ENCODE measurements at places on chromosomes 5 and 9.

GRCh38 chr5:108905805-108906204, 158.1 kb downstream of the FER start:
- no peak for DNase-seq

- DNase-seq = no peak
These were observed 67.1 kb downstream of the ALDH7A1 start for GRCh38 chr5:126527892-126528291.

- peak; percentile 11 for DNase-seq
These were observed 160.7 kb upstream of the DAPK1 start for GRCh38 chr9:87336914-87337333.

- no peak for DNase-seq
These were observed 19.5 kb upstream of the KIF27 start for GRCh38 chr9:83940590-83941303.

GRCh38 chr5:169339869-169340268, 38.9 kb upstream of the SLIT3 start:
- no peak for DNase-seq

DNA sequence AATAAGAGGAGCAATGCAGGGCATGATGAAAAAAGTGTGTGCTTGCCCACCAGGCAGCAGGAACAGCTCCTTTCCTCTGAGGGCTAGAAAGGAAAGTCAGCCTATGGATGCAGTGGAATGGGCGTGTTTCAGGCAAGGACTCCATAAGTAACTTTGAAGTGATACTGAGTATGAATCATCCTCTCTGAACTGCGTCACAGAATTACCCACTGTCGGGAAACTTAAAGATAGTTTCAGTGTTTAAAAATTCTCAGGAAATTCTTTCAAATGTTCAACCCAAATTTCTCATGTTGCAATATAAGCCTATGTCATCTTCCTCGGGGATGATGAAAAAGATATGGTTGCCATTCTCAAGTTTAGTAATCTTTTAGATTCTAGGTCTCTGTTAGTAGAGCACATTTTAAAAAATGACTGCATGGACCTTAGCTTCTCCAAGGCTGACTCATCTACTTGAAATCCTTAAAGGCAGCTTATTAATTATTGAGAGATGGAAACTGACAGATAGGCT, 27.7 kb downstream of the PTCD2 start:
- DNase-seq = no peak

- no peak for DNase-seq
These were observed 258.6 kb downstream of the ASTN2 start for GRCh38 chr9:117156144-117156688.

DNA sequence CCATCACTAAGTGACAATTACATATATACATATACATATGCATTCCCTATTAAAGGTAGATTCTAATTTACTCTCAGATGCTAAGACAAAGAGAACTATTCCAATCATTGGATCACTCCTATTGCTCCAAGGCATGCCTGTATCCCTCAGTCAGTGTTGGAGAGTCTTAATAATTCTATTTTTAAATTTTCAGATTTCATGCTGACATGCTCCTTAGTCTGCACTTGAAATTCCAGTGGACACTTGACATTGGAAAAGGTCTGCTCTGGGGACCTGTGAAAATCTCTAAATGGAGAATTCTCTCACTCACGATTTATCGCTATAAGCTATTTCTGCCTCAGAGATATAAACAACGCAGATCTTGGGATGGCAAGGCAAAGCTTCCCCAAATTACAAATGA, 3.9 kb upstream of the FUBP3 start:
- DNase-seq = no peak

GRCh38 chr5:159908591-159908940, 7.7 kb upstream of the ADRA1B start:
- no peak for DNase-seq

GRCh38 chr5:173228639-173229381, 6.2 kb downstream of the NKX2-5 start:
- no peak for DNase-seq

GRCh38 chr5:151041577-151042268, 21.3 kb downstream of the GPX3 start:
- DNase-seq = no peak

- DNase-seq = no peak
These were observed 264.6 kb downstream of the NDUFS4 start for GRCh38 chr5:53825016-53825415.

- DNase-seq = no peak
These were observed at the start of gene AGXT2 for GRCh38 chr5:35047785-35048404. AGXT2 (minus strand) TSS chr5:35047949; CDS start chr5:35047892, 57 bp downstream.

DNA sequence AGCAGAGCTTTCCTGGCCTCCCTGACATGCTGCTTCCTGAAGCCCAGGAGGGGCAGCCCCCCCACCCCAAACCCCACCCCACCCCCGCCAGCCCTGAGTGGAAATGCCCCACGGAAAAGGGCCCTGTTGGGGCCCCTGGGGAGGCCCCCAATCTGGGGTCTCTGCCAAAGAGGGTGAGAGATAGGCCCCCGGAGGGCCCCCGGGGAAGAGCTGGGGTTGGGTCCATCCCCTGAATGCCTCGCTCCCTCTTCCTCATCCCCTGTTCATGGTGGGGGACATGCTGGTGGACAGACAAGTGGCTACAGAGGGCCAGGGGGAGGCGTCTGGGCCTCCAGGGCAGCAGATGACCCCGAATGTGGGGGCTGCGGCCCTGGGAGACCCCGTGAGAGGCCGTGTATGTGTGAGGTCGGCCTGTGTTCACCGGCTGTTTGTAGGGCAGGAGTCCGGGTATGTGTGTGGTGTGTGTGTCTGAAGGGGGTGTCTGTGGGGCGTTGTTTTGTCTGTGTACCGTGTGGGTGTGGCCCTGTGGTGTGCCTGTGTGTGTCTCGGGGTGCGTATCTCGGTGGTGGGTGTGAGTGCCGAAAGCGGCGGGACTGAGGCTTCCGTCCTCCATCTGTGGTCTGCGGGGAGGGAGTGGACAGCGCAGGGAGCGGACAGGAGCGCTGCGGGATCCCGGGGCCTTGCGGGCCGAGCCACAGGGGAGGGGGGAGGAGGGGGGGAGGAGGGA, 11.3 kb downstream of the C9orf50 start:
- peak; percentile 60 for DNase-seq

DNA sequence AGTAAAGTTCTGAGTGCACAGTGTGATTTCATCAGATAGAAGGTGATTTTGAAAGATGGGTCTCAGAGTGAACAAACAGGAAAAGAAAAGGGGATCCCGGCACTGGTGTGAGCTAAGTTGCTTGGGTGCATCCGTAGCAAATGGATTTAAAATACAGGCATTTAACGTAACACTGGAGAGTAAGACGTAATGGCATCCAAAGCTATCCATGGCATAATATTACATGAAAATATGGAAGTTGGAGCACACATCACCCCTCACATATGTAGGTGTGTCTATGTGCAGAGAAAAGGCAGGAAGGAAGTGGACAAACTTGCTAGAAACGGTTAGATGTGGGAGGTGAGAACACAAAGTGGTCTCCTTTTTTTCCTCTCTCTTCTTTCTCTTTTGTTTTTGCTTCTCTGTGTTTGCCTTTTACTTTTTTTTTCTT, 38.2 kb upstream of the SEMA4D start:
- no peak for DNase-seq

- DNase-seq = no peak
These were observed 21.1 kb downstream of the FAT2 start for GRCh38 chr5:151570058-151570457.

- no peak for DNase-seq
These were observed 383.5 kb downstream of the ARHGEF28 start for GRCh38 chr5:74009502-74009901.

DNA sequence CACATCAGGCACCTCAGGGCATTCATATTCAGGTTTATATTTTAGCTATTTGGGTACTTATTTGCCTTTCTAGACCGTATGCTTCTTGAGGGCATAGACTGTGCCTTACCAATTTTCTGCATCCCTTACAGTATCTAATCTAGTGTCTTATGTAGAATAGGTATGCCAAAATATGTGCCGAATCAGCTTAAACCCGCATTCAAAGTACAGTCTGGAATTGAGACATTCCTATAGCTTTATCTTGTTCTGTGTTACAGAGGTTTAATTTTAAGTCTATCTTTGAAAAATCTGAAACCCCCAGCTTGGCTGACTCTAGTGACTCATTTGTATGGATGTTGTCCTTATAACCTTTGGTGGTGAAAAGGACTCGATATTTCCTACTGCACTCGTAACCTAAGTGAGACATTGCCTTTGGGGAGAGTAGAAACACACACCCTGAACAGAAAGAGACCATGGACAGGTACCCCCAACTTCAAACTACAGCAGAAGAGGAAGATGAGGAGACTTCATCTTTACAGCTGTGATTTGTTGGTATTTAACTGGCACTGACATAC, 27.0 kb upstream of the TMOD1 start:
- no peak for DNase-seq

GRCh38 chr5:96614110-96614691, 48.0 kb upstream of the CAST start:
- DNase-seq = peak; percentile 62

DNA sequence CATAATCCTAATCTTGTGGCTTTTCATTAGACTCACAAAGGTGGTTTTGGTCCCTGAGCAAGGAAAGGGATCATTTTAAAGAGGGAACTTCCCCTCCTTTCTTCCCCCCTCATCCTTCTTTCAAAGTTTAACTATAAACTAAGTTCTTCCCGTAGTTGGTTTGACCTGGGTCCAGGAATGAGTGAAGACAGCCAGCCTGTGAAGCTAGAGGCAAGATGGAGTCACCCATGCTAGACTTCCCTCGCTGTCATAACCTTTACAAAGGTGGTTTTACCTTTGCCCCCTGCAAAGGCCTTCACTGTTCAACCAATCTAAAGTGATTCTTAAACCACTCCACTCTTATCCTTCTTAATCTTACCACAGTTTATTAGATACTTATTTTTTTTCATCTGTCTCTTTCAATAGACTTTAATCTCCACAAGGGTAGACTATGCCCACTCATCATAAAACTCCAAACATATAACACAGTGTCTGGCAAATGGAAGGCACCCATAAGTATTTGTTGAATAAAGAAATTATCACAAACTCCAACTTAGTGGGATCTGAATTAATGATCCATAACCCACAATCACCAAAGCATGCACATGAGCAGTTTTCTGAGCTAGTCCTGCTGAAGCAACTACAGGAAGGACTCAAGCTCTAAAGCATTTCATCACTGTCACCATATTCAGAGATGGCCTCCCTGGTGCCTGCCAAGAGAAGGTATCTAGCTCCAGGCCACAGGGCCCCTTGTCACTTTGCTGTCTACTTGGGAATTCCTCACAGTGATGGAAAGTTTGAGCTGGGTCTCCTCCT, 369.0 kb downstream of the SPOCK1 start:
- DNase-seq = no peak

- no peak for DNase-seq
These were observed 34.1 kb downstream of the COL15A1 start for GRCh38 chr9:98977813-98978212.

- no peak for DNase-seq
These were observed 4.7 kb upstream of the RECK start for GRCh38 chr9:36031774-36032555.

DNA sequence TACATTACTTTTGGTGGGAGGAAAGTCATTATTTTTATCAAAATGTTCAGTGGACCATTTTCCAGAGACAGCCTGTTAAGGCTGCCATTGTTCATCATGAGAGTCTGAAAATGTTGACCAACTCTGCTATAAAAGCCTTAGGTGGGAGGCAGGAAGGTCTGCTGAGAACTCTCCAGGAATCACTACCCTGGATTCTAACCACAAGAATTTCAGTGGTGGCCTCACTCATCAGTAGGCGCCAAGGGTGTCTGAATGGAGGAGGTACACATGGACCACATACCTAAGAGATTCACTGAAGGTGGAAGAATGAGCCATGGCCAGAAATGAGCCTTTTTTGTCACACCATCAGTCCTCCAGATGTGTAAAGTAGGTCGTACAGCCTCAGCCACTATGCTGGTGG, 21.0 kb upstream of the TLX3 start:
- DNase-seq = no peak

GRCh38 chr5:15249152-15249551, 250.8 kb upstream of the FBXL7 start:
- no peak for DNase-seq

DNA sequence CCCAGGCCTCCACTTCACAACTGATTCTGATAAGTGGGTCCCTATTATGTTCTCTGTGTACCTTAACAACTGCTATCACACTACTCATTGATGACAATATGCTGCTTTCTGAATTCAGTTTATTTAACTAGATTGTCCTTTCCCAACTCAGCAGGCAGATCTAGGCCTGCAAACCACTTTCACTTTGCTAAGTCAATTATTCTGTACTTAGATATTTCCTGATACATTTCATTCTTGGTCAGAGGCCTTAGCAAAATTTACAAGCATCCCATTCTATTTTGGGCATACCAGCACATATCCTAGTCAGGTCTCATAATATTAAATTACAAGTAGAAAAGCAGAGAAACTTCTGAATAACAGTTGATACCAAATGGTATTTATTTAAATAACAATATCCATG, 235.7 kb upstream of the HAPLN1 start:
- no peak for DNase-seq

- DNase-seq = no peak
These were observed 39.9 kb downstream of the DOCK8 start for GRCh38 chr9:254516-254915.

DNA sequence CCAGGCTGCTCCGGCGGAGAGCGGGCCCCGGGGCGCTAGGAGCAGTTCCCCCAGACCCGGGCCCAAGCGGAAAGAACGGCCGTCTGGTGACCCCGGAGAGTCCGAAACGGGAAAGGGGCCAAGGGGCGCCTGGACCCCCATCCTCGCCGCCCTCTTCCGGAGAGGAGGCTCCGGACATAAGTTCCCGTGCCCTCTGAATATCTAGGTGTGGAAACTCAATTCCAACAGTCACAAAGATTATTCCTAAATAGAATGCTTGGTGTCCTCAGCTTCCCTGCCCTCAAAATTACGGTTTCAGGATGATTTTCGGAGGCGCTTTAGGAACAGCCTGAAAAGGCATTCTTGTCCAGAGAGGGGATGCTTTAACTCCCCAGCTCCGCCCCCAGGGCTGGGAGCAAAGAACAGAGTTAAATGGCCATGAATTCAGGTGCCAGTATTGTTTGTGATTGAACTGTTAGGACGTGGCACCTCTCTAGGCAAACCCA, 681 bp upstream of the LHFPL2 start:
- DNase-seq = no peak

GRCh38 chr5:61701877-61702602, 370.0 kb downstream of the ZSWIM6 start:
- no peak for DNase-seq

DNA sequence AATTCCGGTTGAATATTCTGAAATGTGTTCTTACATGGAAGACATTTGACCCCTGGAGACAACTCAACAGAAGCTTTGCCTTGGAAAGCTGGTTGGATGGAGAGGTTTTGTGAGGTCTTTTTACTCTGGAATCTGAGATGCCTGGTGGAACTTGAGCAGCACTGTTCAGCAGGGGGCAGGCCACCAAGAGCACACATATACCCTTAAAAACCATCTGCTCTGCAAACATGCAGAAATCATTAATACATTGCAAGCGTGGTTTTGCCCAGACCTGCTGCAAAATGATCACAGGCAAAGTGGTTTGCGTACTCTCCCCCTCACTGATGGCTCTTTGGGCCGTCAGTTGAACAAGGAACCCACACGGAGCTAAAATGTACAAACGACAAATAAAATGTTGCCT, 32.8 kb upstream of the DAP start:
- DNase-seq = no peak

GRCh38 chr9:37486616-37487548, 1.1 kb downstream of the POLR1E start:
- DNase-seq = no peak

Data from T47D (cell line).